ENCODE measurements at places on chromosomes 3 and 15.

DNA sequence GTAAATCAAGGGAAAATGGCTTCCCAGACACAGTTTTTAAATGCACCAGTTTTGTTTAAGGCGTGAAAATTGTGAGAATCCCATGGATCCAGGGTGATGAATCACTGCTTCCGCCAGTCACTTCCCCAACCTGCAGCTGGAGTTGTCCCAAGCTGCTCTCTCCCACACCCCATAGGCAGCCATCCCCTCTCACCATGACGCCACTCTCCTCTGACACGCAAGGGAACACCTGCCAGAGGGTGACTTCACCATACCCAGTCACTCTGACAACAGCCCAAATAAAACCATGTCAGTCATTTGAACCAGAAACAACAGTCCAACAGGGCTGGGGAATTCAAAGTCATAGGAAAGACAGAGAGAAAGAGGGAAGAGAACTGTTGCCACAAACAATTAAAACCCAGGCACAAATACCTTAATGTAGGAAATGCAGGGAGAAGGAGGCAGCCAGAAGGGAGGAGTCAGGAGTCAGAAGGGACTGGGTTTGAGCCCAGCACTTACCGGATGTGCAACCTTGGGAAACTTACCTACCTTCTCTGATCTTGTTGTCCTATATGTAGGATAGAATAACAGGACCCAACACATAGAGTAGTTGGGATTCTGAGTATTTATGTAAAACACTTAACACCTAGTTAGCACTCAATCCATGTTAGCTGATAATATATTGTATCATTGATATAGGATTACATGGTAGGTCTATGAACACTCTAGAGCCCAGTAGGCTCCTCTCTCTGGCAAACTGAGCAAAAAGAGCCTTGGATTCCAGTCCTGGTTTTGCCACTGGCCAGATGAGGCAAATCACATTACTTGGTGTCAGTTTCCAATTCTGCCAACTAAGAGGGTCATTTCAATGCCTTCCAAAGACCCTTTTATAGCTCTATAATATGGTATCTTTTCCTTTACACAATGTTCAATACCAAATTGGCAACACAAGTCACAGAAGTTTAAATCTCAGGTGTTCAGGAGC, 326.3 kb upstream of the ICE2 start:
- peak; percentile 3 for DNase-seq

DNA sequence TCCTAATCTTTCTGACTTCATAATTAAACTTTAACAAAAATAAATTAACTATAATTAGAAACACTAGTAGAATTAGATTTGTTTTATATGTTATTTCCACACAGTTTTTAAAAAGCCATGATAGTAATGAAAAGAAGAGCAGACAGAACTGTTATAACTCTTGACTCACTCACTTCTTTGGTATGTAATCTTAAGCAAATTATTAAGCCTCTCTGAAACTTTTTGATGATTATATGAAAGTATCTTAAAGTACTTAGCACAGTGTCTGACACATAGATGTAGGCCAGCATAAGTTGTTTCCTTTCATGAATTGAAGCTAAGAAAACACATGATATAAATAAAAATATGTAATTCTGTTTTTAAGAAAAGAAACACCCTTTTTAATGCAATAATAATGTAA, 123.6 kb upstream of the MLF1 start:
- DNase-seq, result no peak

DNA sequence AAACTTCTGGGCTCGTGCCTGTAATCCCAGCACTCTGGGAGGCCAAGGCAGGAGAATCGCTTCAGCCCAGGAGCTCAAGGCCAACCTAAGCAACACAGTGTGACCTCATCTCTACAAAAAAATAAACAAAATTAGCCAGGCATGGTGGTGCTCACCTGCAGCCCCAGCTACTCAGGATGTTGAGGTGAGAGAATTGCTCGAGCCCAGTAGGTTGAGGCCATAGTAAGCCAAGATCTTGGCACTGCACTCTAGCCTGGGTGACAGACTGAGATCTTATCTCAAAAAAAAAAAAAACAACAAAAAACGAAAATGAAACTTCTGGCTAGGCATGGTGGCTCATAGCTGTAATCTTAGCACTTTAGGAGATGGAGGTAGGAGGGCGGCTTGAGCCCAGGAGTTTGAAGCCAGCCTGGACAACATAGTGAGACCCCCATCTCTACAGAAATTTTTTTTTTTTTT, 53.7 kb downstream of the PIK3CB start:
- no peak for DNase-seq

DNA sequence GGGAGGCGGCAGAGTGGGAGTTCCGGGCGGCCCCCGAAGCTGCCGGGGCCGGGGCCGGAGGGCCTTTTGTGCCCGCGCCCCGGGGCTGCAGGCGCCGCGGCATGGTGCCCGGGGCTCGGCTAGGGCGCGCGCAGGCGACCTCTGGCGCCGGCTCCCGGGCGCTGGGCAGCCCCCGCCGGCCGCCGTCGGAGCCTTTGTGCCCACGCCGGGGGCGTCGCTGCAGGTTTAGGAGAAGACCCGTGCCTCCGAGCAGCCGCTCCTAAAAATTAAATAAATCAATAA, 299 bp downstream of the PAQR9 start:
- DNase-seq, result no peak

DNA sequence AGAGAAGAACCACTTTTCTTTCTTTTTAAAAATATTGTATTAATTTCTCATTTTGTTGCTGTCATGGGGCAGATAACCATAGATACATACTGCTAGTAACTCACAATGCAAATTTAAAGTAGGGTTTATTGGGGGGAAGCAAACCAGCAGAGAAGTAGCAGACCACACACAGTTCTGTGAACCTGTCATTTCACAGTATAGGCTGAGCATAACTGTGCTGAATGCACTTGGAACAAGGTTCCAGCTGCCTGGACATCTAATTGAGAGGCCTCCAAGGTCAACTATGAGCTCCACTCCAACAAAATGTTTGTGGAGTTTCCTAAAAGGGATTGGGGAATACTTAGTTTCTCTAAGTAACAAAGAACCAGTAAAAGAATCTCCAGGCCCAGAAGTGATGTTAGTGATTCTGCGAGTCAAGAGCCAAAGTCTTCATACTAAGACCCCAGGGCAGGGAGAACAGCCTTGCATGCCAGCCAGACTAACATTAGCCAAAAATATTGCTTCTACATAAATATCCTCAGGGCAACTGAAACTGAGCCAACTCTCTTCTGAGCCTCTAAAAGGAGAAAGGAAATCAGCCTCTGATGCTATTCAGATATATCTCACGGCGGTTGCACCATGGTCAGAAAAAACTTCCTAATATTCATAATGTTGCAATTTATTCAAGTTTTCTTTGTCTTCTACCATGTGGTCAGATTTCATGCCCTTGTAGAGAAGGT, 856.4 kb upstream of the ALCAM start:
- DNase-seq, result no peak

- no peak for DNase-seq
Measured at GRCh38 chr3:46545818-46546630, 20.1 kb downstream of the LRRC2 start.

- DNase-seq, result peak; percentile 64
Measured at GRCh38 chr15:29687939-29688505, 134.2 kb downstream of the TJP1 start.

DNA sequence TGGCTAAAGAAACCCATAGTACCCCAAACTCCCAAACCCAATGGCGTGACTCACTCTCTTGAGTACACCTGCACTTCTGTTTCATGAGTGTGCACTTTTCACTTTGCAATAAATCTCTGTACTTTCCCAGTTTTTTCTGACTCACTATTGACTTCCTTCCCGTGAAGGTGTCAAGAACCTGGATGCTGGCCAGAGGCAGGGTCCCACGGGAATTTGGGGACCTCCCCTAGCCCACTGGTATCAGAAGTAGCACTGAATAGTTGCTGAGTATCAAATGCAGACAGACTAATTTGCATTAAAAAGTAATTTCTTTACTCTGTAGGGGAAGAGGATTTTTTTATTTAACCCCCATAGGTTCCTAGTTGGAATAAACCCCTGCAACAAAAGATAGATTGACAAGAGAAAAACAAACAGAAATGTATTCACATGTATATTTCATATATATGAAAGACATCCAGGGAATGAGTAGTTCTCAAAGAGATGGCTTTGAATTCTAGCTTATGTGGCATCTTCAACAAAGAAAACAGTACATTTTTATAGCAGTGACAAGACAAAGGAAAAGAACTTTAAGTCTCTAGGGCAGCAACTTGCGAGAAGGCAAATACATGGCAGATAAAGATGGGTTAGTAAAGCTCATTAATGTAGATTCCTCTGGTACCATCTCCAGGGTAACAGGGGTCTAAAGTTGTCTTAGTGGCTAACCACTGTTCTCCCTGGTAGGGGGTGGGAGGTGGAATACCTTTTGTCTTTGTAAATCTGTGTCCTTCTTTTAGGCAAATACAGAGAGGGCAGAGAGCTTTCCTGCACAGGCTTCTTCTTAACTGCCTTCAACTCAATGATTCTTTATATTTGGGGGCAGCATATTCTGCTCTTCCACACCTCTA, 385.5 kb upstream of the PDZRN3 start:
- DNase-seq, result no peak

DNA sequence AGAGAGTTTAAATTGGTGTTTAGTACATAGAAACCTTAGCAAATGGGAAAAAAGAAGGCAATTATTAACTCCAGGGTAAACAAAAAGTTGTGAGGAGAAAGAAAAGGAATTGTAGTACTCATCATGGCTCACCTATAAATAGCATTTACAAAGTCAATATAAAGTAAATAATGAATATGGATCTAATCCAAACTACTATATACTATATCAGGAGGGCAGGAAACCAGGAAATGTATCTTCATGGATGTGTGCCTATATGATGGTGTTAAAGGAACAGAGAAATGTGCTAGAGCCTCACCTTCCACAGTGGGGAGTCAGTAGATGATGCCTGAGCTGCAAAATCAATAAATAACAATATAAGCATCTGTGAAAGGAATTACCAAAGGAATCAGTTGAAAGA, 208.9 kb downstream of the FAM43A start:
- no peak for DNase-seq

- DNase-seq, result no peak
Measured at GRCh38 chr15:56042498-56042897, 49.1 kb upstream of the NEDD4 start.

DNA sequence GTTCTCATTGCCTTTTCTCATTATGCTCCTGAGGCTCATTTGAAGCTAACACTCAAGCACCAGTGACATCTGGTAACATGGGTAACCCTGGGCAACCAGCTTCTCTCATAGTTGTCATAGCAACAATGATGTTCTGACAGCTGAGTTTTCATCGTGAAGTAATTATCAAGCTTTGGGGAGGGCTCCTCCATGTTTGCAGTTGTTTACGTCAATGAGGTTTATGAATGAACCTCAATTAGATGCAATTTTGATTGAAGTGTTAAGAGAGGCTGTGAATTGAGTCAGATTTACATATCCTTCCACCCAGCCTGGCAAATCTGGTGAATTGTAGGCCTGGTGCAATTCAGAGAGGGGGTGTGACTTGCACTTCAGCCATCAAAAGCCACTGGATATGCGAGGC, 119.3 kb upstream of the CHD2 start:
- DNase-seq, result no peak

DNA sequence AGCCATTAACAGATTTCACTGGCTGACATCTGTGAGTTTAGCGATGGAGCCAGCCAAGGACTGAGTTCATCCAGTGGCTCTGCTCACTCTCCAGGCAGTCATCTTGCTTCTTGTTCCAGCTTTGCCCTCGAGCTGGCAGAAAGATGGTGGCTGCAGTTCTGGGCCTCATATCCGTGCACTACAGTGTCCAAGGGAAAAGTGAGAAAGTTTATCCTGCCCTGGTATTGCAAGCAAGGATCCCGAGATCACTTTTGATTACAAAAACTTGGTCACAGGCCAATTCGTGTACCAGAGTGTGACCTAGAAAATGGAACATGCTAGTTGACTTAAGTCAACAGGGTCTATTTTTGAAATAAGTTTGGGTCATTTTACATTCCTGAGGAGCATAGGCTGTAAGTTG, 288.0 kb upstream of the CHRM5 start:
- DNase-seq, result no peak

- peak; percentile 95 for DNase-seq
Measured at GRCh38 chr15:68204776-68205557, at the start of gene CALML4. CALML4 (minus strand) TSS chr15:68205332; CDS start chr15:68205247, 85 bp downstream.

DNA sequence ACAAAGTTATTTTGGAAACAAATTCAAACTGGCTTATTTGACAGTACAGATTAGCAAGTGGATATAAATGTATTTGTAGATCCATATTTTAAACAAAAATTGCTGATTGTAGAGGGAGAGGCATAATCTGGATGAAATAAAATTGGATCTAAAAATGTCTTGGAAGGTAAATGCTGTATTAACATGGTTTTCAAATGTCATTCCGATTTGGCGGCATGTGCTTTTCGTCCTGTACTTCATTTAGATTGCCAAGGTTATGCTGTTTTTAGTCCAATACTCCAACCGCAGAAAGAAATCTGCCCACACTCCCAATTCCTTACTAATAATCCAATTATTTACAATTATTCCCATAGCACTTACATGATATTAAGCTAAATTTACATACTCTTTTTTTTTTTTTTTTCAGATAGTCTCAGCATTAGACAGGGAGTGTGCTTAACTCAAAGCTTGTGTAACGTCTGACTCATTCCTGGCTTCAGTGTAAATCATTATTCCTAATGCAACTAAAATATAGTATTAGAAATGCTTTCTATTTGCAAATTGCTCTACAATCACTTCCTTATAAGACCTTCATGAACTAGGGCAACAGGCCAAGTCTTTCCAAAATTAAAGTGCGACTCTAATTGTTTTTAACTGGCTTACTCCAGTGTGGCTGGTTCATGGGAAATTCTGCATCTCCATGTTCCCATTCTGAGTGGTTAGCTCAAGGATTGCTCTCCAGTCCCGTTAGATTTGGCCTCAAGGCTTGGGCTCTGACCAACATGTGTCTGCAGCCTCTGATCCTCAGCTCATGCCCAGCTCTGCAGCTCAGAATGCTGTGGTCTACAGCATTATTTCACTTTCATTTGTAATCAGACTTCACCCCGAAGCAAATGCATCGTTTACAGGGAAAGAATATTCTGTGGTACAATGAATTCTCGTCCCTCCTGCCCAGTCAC, 103.9 kb downstream of the FBN1 start:
- DNase-seq, result no peak

GRCh38 chr15:68204361-68204760, 771 bp downstream of the CALML4 start:
- no peak for DNase-seq
